ENCODE measurements at places on chromosomes 12 and 14.

- DNase-seq: no peak
These were observed 100.9 kb downstream of the NCOR2 start for GRCh38 chr12:124466216-124467128.

GRCh38 chr14:35046751-35047536 lies 872 bp downstream of the FAM177A1 start:
- DNase-seq: peak; percentile 52

DNA sequence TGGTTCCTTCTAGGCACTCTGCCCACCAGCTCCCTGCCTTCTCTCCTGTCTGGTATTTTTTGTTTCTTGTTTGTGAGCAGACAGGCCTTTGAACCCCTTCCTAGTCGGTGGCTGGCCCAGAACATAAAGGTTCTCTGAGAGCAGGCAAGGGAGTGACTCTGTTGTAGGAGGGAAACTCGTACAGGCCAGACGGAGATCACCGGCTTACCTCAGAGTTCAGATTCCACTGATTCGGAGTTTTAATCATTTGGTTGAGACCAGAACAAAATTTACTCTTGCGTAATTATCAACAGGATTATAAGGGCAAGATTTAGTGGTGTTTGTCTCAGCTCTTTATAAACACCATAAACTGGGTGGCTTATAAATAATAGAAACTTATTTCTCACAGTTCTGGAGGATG lies 128.3 kb downstream of the PLXNC1 start:
- DNase-seq: no peak

DNA sequence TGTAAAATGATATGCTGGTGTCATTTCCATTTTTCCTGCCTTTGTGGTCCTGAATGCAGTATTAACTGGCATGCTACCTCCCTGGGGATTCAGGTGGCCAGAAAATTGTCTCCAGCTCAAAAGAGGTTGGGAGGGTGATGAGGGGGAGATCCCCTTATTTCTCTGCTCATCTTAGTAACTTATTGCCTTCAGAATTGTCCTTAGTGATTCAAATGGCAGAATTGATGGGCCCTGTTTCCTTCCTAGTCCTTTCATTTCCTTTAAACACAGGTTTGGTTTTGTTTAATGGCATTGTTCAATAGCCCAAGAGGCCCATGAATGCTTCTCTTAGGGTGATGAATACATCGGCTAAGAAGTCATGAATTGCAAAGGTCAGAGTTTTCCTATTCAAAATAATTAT lies 207.0 kb downstream of the SLC41A2 start:
- DNase-seq: no peak

- peak; percentile 59 for DNase-seq
These were observed 1.1 kb downstream of the RHNO1 start for GRCh38 chr12:2877953-2878732.

GRCh38 chr12:119730381-119730780 lies 62.4 kb downstream of the PRKAB1 start:
- no peak for DNase-seq

DNA sequence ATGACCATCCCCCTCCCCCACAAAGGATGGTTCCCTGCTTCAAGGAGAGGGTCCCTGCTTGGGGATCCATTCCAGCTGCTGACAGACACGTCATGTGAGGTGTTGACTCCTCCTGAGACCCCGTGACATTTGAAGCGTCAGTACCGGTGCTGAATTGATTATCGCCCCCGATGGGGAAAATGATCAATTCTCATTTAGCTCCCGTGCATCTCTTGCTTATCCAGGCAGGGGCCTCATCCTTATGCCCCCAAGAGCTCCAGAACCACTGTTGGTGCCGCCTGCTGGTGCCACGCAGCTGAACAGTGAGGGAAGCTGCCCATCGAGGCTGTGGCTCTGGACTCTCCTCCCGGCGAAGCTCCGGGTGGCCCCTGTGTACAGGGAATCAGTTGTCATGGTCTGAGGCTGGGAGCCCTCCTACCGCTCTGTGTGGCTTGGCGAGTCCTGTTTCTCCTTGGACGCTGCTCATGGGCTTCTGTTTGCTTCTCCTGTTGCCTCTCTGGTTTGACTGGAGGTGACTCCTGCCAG lies 4.6 kb downstream of the KIF26A start:
- no peak for DNase-seq
